ENCODE measurements at places on chromosomes 16 and 17.

DNA sequence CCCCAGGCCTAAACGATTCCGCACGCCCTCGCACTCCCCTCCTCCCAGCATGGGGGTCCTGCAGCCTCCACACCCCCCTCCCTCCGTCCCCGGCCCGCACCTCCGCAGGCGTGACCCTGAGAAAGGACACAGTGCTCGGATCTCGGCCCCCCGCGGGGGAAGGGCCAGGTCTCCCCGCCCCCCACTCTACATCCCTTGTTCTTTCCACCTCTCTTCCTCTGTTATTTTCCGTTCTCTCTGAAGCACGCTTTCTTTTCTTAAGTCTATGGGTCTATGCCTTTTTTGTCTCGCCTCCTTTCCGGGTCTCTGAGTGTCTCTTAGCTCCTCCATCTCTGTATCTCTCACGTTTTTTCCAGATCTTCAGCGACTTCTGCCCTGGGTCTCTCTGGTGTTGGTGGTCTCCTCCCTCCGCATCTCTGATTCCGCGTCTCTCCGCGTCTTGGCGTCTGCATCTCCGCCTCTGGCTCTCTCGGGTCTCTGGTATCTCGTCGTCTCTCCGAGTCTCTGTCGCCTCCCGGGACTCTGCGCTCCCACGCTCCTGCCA is 2.1 kb upstream of the HES7 start:
- DNase-seq: peak; percentile 80

GRCh38 chr17:44076716-44077594 is 6.4 kb downstream of the G6PC3 start:
- DNase-seq: no peak

GRCh38 chr17:4154201-4154600 is 11.2 kb downstream of the CYB5D2 start:
- no peak for DNase-seq

GRCh38 chr17:52136166-52136565 is 22.3 kb downstream of the CA10 start:
- DNase-seq: no peak

DNA sequence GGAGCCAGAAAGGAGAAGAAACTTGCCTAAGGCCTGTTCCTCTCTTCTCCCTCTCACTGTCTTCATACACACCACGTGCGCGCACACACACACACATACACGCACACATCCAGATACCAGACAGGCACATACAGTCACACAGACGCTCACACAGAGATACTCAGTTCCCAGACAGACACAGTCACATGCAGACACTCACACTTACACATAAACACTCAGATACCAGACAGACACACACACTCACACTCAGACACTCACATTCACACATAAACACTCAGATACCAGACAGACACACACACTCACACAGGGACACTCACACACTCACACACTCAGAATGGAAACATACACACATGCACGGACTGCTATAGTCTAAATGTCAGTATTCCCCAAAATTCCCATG is 24.1 kb upstream of the MMP2 start:
- DNase-seq: no peak

DNA sequence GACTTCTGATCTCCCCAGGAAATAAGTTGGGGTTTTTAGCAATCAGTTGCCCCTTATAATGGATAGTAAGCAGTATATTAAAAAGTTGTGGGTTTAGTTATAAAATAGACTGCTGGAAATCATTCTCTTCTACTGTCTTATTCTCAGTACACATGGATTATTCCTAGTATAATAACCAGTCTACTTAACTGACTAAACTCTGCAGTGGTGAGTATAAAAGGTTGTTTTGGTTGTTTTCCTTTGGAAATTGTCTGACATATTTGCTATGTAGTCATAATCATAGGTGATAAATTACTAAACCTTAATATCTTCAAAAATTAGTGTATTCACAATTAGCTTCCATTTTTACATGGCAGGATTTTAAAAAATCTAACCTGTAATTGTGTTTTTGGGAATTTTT is 31.4 kb downstream of the CTCF start:
- DNase-seq: no peak

DNA sequence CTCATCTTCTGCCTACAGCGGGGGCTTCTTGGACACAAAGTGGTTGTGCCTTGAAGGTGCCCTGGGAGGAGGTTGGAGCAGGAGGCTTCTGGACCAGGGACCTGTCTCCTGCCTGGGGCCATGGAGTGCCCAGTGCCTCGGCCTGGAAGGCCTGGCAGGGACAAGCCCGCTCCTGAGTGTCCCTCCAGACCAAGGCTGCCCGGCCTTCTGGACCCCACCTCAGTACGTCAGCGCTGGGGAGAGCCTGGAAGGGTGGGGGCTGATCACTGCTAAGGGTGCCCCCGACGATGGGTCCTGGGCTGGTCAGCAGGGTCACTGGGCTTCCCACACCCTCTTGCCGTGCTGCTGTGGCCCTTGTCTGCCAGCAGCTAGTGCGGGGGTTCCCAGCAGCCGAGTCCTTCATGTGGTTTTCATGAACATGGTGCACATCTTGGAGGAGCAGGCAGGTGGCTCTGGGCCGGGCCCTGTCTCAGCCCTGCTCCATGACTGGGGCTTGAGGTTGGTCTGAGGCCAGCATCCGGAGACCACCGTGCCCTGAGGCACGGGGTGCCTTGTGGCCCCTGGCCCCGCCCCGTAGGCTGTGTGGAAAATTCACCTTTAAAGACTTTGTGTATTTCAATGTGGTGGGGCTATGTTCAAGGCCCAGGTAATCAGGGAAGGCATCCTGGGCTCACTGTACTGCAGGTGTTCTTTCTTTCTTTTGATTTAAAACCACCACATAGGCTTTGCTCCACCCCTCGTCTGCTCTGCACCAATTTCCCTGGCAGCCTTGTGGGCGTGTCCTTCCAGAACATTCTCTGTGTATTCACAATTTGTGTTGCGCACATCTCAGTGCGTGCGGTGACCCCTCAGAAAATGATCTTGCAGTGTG is 22.4 kb downstream of the MGRN1 start:
- DNase-seq: no peak

GRCh38 chr16:56591377-56592060 is 2.2 kb downstream of the MT3 start:
- no peak for DNase-seq

DNA sequence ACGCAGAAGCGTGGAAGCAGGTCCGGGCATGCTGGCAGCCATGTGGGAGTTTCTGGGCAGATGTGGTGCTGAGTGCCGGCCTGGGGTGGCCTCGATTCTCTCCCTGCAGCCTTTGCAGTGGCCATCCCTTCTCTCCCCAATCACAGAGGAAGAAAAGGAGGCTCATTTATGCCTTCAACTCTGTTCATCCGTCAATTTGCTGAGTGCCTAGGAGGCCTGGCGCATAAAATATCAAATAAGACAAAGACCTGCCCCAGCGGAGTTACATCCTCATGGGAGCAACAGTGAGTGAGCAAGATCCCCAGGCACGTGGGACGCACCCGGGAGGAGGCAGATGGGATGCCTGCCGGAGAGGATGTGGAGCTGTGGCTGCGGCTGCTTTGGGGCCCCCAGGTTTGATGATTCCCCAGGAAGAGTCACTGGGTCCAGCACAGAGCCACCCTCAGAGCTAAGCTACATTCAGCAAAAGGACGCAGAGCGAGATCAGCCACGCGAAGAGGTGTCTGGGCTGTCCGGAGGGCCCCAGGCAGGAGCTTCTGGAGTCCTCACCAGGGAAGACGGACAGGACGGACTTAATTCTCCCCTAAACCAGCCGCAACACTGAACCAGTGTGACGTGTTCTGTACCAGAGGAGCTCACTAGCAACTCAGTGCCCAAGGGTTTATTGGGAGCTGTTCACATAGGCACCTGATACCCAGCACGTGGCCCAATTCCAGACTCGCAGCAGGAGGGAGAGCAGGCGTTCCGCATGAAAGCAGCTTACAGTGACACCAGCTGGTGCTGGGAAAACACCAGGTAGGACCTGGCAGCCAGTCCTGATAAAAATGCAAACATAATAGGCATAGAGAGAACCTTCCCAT is 11.3 kb downstream of the CA5A start:
- peak; percentile 77 for DNase-seq

DNA sequence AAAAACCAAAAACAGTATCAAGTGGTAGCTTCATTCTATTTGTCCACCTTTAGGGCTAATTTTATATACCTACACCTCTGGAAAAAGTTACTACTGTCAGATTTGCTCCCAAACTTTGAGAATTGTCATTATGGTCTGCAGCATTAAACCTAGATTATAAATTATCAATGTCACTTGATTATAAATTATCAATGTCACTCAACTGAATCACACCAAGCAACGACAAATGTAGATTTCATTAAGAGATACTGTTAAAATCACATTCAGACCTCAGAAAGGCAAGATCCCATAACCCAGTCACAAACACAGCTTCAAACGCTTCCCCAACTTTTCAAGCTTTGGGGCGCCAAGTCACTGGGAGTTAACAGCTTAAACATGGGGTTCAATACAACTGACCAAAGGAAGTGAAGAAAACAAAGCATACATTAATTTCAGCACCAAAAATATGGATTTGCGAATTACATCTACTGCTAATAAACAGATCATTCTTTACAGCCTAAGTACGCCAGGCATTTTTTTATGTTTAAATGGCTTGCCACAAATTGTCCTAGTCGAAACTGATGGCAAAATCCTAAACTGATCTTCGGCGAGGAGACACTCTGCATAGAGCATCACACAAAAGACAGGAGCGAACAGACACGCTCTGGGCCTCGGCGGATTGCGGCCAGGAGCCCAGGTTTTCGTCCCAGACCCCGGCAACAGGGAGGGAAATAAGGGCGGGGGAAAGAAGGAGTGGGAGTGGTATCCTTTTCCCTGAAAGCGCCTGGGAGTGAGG is 981 bp downstream of the GLG1 start:
- DNase-seq: no peak

GRCh38 chr17:32596628-32597027 is 109.8 kb downstream of the CDK5R1 start:
- peak; percentile 29 for DNase-seq

DNA sequence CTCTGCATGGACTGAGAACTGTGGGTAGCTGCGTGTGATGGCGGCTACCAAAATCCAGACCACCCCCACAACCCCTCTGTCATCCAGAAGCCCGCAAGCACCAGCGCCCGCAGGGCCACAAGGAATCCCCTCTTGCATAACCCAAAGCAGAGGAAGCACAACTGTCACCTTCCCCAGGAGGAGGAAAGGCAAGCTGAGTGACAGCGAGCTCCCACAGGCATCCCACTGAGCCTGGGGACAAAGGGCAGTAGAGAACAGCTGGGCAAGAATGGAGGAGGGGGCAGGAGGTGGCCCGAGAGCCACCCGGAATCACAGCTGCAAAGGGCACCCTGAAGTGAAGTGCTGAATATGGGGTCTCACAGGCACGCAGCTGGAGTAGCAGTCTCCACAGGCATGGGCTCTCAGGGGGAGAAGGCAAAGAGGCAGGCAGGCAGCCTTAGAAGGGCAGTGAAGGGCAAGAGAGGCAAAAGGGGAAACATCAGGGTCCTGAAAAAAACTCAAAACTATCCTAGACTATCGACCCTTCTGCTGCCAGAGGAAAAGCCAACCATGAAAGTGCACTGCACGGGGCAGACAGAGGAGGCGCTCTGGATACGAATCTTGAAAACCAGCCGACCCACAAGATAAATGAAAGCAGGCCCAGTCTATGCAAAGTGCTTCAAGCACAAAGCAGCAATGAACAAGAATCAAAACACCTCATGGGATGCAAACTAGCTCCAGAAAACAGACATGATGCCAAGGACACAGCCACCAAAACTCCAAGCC is 17.1 kb downstream of the USP36 start:
- DNase-seq: no peak
